ENCODE measurements at places on chromosomes 1 and 21. TPM values are rescaled to one million over a fixed set of nuclear protein-coding genes. Genes with fewer than 3 reads are reported as not detected.

GRCh38 chr1:71592646-71593274 is 511.9 kb upstream of the ZRANB2 start:
- no peak for DNase-seq

- no peak for DNase-seq
Measured at GRCh38 chr1:207221934-207222351, 99.5 kb upstream of the CD55 start.

DNA sequence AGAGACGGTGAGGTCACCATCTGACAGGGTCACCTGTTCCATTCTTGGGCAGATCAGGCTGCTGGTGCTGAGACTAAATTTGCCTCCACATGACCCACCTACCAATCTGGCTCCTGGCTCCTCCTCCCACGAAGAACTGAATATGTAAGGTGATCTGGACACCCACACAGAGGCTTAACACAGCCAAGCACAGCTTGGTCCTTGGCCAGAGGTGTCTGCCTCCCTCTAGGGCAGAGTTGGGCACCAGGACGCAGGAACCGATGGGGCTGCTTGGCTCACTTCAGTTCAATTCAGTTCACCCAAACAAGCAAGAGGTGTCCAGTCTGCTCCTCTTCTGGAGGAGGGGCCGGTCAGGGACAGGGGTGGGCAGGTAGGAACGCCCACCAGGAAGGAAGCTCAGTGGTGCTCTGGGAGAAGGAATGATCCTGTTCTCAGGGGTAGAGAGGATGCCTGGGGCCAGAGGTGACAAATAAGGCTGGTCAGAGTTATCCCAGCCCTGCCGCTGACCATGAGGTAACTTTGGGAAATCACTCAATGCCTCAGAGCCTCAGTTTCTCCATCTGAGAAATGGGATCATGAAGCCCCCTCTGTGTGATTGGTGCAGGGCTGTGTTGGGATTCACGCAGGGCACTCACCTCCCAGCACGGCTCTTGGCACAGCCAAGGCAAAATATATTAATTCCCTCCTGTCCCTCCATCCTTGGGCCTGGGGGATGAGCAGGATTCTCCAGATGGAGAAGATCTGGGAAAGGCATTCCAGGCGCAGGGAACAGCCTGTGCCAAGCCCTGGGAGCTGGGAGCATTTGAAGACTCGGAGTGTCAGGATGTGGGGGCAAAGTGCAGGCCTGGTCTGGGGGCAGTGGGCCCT is 284.5 kb downstream of the PTPRU start:
- peak; percentile 14 for DNase-seq

- no peak for DNase-seq
Measured at GRCh38 chr1:23101101-23101827, 67.4 kb downstream of the LUZP1 start.

- no peak for DNase-seq
Measured at GRCh38 chr1:115179397-115180079, 90.2 kb upstream of the TSPAN2 start.

DNA sequence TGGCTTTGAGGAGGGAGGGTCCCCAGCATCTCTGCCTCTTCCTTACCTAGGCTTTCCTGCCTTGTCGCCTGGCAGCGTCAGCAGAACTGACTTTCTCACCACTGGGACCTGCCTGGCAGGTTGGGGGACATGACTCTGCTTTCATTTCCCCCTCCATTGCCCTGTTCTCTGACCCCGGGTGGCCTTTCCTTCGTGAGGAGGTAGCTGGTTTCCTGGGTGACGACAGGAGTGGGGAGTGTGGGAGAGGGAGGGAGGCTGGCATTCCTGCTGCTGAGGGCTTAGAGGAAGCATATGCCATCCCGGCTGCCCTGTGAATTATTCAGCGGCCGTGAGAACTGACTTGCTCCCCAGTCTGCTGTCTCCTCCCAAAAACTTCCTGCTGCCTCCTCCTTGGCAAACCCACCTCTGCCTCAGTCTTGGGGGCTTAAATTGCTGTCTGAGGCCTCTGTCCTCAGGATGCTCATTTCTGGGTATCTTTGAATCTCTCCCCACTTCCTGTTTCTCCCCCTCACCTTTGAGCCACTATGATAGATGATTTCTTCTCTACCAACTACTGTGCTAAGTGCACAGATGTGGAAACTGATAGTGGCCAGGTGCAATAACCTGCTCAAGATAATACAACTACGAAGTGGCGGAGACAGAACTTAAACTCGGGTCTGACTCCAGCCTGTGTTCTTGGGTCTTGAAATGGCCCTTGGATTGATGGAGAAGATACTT is 182.0 kb upstream of the CSF3R start:
- no peak for DNase-seq

DNA sequence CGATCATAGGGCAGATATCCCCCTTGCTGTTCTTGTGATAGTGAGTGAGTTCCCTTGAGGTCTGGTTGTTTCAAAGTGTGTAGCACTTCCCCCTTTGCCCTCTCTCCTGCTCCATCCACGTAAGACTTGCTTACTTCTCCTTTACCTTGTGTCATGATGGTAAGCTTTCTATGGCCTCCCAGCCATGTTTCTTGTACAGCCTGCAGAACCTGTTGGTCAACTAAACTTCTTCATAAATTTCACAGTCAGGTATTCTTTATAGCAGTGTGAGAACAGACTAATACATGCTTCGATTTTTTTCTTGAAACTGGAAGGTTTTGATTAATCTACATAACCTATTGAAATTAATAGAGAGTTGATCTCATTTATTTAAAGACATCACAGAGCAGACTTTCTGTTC is 302.5 kb upstream of the PBX1 start:
- DNase-seq: no peak

- no peak for DNase-seq
Measured at GRCh38 chr1:111535256-111536191, 32.1 kb upstream of the ADORA3 start.

DNA sequence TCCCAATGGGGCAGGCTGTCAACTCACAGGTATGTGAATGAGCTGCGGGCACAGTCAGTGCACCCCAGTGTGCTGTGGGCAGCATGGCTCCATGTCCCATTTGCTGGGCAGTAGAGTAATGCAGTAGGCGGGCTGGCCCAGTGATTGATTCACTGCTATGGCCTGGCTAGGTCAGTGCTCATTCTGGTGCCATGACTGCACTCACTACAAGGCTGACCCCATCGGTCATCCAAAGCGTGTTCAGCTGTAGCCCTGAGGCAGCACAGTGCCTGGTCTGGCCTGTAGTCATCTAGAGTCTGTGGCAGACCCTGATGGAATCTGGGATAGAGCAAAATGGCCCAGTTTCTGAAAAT is 7.4 kb downstream of the HYI start:
- DNase-seq: no peak

- no peak for DNase-seq
Measured at GRCh38 chr1:164578479-164579200, 19.7 kb downstream of the PBX1 start.

DNA sequence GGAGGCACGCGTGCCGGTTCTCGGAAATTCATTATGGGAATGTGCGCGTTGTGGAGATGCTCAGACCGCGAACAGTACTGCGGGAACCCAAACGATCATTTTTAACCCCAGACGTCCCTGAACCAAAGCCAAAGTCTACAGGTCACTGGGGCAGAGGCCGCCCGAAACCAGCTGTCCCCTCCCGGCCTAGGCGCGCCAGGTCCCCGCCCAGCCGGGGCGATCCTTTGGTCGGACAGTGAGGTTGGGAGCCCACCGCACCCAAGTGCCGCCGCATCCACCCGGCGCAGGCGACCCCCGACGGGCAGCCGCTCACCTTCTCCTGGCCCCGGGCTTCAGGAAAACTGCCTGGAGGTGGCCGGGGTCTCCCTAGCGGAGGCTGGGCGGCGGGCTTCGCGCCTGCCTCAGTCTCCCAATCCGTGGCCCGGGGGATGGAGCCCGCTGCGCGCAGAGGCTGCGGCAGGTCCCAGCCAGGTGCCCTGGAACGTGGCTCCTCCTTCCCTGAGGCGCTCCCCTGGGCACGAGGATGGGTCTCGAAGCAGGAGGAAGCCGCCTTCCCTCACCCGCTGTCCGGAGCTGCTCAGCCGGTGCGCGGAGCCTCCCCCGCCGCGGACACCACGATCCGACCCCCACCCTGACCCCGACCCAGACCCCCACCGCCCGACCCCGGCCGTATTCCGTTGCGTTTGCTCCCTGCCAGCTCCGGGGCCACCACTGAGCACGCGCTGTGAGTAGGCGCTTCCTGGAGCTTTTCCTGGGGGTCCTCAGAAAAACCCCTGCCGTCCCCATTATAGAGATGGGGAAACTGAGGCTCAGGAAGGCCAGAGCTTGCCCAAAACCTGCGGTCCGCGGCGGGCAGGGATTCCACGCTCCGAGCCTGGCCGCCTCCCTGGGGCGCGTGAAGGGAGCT is 8.1 kb upstream of the SLX9 start:
- DNase-seq: no peak

- no peak for DNase-seq
Measured at GRCh38 chr1:151862604-151863003, 9.1 kb upstream of the THEM5 start.

GRCh38 chr1:206526064-206526911 is 19.0 kb downstream of the RASSF5 start:
- DNase-seq: no peak

DNA sequence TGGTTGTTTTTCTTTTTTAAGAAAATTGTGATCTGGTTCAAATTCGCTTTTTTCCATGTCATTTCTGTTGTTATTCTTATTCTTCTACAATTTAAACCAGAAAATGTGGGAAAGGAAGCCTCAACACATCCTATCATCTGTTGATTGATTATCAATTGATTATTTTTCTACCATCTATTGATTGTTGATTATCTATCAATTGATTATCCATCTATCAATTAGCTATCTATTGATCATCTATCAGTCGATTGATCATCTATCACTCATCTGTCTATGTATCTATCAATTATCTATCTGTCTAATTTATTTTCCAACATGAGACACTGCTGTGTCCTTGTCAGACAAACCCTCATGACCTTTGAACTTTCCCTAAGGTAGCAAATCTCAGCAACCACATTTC is 136.1 kb upstream of the ARHGEF16 start:
- no peak for DNase-seq

DNA sequence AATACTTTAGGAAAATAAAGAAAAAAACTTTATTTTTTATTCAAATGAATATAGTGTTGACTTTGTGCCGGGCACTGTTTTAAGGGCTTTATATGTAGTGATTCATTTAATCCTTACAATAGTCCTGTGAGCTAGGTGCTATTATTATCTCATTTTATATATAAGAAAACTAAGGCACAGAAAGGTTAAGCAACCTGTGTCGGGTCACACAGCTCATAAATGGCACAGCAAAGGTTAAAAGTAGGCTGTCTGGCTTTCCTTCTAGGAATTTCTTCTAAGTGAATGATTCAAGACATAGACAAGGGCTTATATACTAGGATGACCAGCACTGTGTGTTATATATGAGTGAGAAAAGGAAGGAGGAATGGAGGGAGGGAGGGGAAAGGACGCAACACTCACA is 35.4 kb downstream of the SEC16B start:
- no peak for DNase-seq

GRCh38 chr21:26849428-26850115 is 4.4 kb upstream of the ADAMTS1 start:
- no peak for DNase-seq

DNA sequence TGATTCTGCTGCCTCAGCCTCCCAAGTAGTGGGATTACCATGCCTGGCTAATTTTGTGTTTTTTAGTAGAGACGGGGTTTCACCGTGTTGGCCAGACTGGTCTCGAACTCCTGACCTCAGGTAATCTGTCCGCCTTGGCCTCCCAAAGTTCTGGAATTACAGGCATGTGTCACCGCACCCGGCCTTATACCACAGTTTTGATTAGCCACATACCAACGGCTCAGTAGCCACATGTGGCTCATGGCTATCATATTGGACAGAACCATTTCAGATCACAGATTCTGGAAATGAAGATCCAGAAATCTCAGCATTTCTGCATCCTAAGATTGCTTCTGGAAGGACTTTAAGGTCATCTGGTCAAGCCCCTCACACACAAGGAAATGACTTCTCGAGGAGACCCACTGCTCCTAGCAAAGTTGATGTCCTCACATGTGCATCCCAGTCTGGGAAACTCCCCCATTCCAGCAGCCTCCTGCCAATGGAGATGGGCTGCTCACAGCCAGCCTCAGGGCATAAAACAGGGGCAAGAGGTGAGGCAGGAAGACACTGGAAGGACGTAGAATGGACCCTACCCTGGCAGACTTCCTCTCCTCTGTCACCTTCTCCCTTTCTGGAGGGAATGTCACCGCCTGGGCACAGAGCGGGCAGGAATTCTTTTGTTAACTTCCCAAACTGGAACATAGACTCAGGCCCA is 17.5 kb upstream of the CITED4 start:
- DNase-seq: no peak

GRCh38 chr1:158203693-158204457 is 23.2 kb downstream of the CD1D start:
- peak; percentile 26 for DNase-seq

GRCh38 chr1:64051796-64052195 is 151.6 kb upstream of the UBE2U start:
- DNase-seq: no peak

- no peak for DNase-seq
Measured at GRCh38 chr21:43604505-43605204, 54.6 kb downstream of the HSF2BP start.

- DNase-seq: no peak
Measured at GRCh38 chr1:117077267-117077666, 17.1 kb downstream of the TTF2 start.

GRCh38 chr1:212700223-212700891 is 717 bp upstream of the BATF3 start:
- peak; percentile 61 for DNase-seq

GRCh38 chr1:56322211-56322610 is 257.2 kb downstream of the PLPP3 start:
- DNase-seq: no peak

GRCh38 chr1:71087713-71088112 is 6.9 kb upstream of the ZRANB2 start:
- no peak for DNase-seq

DNA sequence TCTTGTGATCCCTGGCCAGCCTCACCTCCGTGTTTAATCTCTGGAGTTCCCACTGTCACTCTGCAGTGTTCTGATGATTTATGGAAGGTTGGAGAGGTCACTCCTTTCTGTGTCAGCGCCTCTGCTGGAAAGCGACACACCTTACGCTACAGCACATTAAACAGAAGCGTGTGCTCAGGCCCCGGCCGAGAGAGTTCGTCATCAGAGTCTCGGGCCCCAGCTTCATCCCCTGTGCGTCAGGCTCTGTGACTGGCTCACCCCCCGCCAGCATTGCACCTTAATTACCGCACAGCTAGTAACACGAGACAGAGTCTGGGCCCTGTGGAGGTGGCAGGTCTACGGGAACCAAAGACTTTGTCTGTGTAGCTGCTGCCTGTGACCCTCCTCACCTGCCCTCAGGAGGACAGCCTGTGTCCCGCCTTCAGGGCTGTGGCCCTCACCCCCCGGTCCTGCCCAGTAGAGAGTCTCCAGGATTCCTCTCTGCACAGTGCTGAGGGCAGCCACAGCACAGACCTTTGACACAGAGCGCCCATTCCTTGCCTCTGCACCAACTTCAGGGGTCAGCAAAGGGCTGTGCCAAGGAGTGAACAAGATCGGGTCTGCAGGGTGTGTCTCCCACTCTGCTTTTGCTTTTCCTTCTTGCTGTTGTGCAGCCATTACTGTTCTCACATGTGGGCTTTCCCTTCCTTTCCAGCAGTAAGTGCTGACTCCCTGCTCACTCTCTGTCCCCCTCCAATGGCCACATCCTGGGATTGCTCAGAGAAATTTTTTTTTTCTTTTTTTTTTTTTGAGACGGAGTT is 157.6 kb downstream of the PGBD5 start:
- peak; percentile 73 for DNase-seq

The CHRM3 gene
- 41.3 TPM for total RNA-seq

The IFI44 gene
- 3.9 TPM for total RNA-seq

The ASTN1 gene
- not detected for total RNA-seq

The HJV gene
- not detected for total RNA-seq

The ARMH1 gene
- total RNA-seq: 3.7 TPM

The RPTN gene
- not detected for total RNA-seq

The AXDND1 gene
- 0.94 TPM for total RNA-seq

The DDAH1 gene
- total RNA-seq: 40.8 TPM

The KCNJ6 gene
- total RNA-seq: 0.38 TPM
